Posterior vena cava (tissue), 2 donors: ENCODE measurements at places on chromosomes 13 and 19. TPM values are rescaled to one million over a fixed set of nuclear protein-coding genes. Genes with fewer than 3 reads are reported as not detected.

Gene MBD3L3
- not detected for total RNA-seq

Gene HPN
- 1.00 TPM for total RNA-seq

Gene GPR4
- total RNA-seq: 5.1 TPM

Gene ENOX1
- total RNA-seq: 2.7 TPM

Gene NCAN
- not detected for total RNA-seq

Gene VAV1
- total RNA-seq: 7.8 TPM

Gene AZU1
- total RNA-seq: not detected

Gene FOXA3
- not detected for total RNA-seq

Gene ETV2
- 0.81 TPM for total RNA-seq

Gene SRRM5
- 0.23 TPM for total RNA-seq

Gene ZFP14
- total RNA-seq: 3.9 TPM

Gene PDE4C
- total RNA-seq: 0.90 TPM

Gene SIGLEC14
- 10.3 TPM for total RNA-seq

Gene UBE2L5
- 0.14 TPM for total RNA-seq

Gene SIGLEC6
- 1.6 TPM for total RNA-seq

Gene PNPLA6
- total RNA-seq: 78.0 TPM

Gene WDR88
- not detected for total RNA-seq

Gene CGB5
- not detected for total RNA-seq

Gene RASAL3
- total RNA-seq: 3.7 TPM

Gene IGFL2
- not detected for total RNA-seq

Gene PRR12
- total RNA-seq: 18.8 TPM

Gene ZNF665
- 5.4 TPM for total RNA-seq

Gene NLRP9
- total RNA-seq: not detected

Gene FRY
- total RNA-seq: 207 TPM

Gene ARHGEF18
- total RNA-seq: 17.6 TPM

Gene ZNF491
- total RNA-seq: 2.9 TPM

Gene SIAH3
- total RNA-seq: not detected

Gene GJB2
- 0.14 TPM for total RNA-seq

Gene PLPPR3
- not detected for total RNA-seq

Gene SDHAF1
- total RNA-seq: 13.3 TPM

Gene ANKRD24
- 1.00 TPM for total RNA-seq

Gene HIF3A
- 50.0 TPM for total RNA-seq

Gene GIPR
- total RNA-seq: 0.38 TPM

Gene NCR1
- 0.29 TPM for total RNA-seq

Gene PRRG2
- 0.46 TPM for total RNA-seq

Gene ZNF492
- 0.33 TPM for total RNA-seq

Gene ZNF709
- total RNA-seq: 2.9 TPM

Gene SLC25A23
- 51.5 TPM for total RNA-seq

Gene ZNF266
- 19.3 TPM for total RNA-seq

Gene BST2
- total RNA-seq: 82.9 TPM

Gene PLA2G4C
- 13.7 TPM for total RNA-seq

Gene DAPK3
- 94.9 TPM for total RNA-seq

Gene DHRS12
- 9.9 TPM for total RNA-seq

Gene ADGRE1
- 0.48 TPM for total RNA-seq

Gene MVB12A
- 24.4 TPM for total RNA-seq

Gene MCF2L
- 28.6 TPM for total RNA-seq

Gene ATP4A
- total RNA-seq: not detected

Gene ZNF568
- 13.0 TPM for total RNA-seq

Gene ALDH16A1
- total RNA-seq: 17.3 TPM

Gene ELANE
- 0.33 TPM for total RNA-seq

Gene POU4F1
- not detected for total RNA-seq

Gene DIRAS1
- 21.7 TPM for total RNA-seq

Gene ZNF77
- 2.4 TPM for total RNA-seq

Gene GRK1
- not detected for total RNA-seq
